ENCODE measurements at places on chromosomes 2 and 18. TPM values are rescaled to one million over a fixed set of nuclear protein-coding genes. Genes with fewer than 3 reads are reported as not detected.

SERPINB13 gene
- not detected for total RNA-seq

TMX3 gene
- 68.6 TPM for total RNA-seq

RAB17 gene
- not detected for total RNA-seq

RBKS gene
- total RNA-seq: 1.2 TPM

RNF152 gene
- 16.9 TPM for total RNA-seq

All from glutamatergic neuron (in vitro differentiated cells).